Activated naive CD8-positive, alpha-beta T cell treated with anti-CD3 and anti-CD28 coated beads, Interleukin-2, amount 50 U/mL, for 16 hours (primary cell): ENCODE measurements at places on chromosomes 4 and X.

- no peak for DNase-seq
These were observed 15.5 kb downstream of the CLDN22 start for GRCh38 chr4:183304538-183304937.

DNA sequence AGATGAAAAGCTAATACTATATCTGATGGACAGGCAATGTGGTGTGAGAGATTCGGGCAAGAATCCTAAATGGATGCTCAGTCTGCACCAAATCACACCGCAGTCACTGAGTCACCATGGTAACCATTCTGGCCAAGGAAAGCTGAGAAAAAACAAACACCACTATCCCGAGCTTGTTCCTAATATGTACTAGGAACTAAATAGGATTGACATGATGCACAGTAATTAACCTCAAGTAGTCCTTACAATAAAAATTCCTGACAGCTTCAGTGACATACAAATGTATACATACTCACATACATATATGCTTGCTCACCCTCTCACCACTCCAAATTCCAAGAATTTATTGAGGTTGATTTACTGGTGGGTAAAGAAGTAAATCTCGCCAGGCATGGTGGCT lies 1.1 kb upstream of the RAB40A start:
- no peak for DNase-seq

- no peak for DNase-seq
These were observed 117.8 kb upstream of the DKK2 start for GRCh38 chr4:107153956-107154355.

GRCh38 chr4:22072726-22073125 lies 124.2 kb upstream of the KCNIP4 start:
- no peak for DNase-seq
